Stimulated activated naive B cell treated with anti-CD40 and anti-IgM and Interleukin-4, amounts not matched to agents 10 μg/mL and 1 μg/mL and 100 μg/mL, for 72 hours (primary cell): ENCODE measurements at places on chromosomes 13 and 19.

DNA sequence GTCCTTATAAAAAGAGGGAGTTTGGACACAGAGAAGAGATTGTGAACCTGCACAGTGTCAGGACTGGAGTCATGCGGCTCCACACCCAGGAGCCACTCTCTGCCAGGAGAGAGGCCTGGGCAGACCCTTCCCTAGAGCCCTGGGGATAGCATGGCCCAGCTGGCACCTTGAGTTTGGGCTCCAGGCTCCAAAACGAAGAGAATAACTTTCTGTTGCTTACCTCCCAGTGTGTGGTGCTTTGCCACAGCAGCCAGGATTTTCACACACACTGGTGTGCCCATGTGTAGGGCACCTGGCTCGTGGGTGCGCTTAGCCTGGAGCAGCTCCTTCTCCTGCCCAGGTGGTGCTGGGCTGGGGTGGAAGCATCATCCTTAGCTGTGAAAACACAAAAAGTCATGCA is 344.3 kb downstream of the TEX29 start:
- DNase-seq: no peak

DNA sequence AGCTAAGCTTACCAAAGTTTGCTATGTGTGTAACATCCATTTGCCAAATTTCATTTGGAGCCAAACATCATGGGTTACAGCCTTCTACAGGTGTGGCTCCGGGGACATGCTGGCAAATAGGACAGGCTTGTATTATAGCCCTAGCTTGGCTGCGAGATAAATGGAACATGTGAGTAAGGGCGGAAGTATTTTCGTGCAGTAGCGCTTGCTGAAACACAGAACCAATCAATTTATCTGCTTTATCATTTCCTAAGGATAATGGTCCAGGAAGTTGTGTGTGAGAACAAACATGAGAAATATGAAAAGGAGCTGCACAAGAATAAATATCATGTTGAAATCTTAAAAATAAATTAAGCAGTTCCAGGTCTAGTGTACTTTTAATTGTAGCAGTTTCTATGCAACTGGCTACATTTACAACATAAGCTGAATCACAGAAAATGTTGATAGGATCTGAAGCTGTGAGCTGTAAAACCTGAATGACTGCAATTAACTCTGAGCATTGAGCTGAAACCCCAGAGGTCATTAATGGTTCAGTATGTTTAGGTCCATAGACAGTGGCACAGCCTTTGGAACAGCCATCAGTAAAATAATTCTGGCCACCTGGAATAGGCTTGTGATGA is 22.2 kb upstream of the ZNF100 start:
- DNase-seq: no peak

- DNase-seq: no peak
Observed at GRCh38 chr19:13010992-13011652, 15.8 kb downstream of the NFIX start.

DNA sequence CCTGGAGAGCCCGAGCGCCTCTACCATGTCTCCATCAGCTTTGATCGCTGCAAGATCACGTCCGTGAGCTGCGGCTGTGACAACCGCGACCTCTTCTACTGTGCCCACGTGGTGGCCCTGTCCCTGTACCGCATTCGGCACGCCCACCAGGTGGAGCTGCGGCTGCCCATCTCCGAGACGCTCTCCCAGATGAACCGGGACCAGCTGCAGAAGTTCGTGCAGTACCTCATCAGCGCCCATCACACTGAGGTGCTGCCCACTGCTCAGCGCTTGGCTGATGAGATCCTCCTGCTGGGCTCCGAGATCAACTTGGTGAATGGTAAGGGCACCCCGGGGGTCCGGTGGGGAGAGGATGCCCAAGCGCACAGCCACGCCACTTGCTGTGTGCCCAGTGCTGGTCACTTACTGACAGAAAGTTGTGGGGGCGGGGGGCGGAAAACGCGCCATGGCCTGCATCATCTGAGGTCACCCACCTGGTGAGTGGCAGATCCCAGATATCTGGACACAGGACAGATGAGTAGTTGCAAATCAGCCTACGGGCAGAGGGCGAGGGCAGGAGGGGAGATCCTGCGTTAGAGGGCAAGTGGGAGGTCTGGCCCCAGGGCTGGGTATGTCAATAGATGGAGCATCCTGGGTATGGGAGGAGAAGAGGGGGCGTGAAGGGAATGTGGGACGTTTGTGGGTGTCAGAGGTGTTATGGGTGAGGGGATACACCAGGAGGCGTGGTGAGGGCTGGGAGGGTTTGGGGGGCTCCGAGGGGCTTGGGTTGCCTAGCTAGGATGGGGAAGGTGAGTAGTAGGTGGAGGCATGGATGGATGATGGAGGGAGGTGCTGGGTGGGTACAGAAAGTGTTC is 9.8 kb downstream of the ZSWIM4 start:
- no peak for DNase-seq

DNA sequence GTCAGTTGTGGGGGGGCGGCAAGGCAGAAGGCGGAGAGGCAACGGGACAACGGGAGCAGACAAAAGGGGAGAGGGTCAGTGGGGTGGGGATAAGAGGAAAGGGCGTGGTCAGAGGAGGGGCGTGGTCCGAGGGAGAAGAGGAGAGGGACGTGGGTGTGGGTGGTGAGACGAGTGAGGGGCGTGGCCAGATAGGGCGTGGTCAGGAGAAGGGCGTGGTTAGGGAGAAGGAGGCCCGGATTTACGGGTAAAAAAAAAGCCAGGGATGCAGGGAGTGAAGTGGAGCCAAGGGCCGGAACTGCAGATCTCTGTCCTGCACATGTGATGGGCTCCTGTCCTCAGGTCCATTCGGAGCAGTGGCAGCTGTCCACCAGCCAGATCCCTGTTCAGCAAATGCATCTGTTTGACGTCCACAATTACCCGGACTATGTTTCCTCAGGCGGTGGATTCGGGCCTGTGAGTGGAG is 21.5 kb downstream of the CPT1C start:
- DNase-seq: no peak

GRCh38 chr19:50778906-50779430 is 8.7 kb downstream of the GPR32 start:
- no peak for DNase-seq

- no peak for DNase-seq
Observed at GRCh38 chr13:26377038-26377437, 123.1 kb downstream of the CDK8 start.

DNA sequence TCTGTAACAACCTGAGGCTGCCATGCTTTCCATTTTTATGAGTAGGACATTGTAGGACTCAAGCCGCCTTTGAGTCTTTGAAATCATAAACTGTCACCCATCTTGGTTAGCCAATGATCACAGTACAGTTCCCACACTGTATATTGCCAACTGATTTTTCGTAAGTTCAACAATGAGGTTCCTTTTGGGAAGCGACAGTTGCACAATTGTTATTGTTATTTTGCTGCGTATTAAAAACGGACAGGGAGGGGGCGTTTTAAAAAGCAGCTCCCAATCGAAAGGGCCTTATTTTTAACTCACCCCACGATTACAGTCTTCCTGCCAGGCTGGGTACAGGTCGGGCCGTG is 601 bp downstream of the SLC46A3 start:
- no peak for DNase-seq

- no peak for DNase-seq
Observed at GRCh38 chr19:2700660-2701360, 1.7 kb downstream of the GNG7 start.

DNA sequence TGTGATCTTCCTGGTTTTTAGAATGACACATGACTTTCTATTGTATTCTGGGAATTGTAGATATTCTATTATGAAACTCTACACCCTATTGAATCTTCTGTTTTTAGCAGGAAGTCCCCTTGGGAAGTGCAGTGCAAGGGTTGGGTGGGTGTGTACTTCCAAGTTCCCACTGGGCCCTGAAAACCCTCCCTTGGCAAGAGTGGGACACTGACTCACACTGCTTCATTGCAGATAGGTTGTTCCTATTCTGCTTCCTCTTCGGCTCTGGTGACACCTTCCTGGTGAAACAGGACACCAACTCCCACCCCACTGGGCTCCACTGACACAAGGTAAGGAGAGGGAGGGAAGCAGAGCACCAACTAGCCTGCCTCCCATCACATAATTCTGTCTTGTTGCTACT is 121.8 kb downstream of the KCTD12 start:
- DNase-seq: no peak

- DNase-seq: no peak
Observed at GRCh38 chr19:38722947-38723605, 21.2 kb downstream of the CAPN12 start.

- DNase-seq: no peak
Observed at GRCh38 chr19:21581646-21582240, 76.3 kb downstream of the ZNF429 start.

DNA sequence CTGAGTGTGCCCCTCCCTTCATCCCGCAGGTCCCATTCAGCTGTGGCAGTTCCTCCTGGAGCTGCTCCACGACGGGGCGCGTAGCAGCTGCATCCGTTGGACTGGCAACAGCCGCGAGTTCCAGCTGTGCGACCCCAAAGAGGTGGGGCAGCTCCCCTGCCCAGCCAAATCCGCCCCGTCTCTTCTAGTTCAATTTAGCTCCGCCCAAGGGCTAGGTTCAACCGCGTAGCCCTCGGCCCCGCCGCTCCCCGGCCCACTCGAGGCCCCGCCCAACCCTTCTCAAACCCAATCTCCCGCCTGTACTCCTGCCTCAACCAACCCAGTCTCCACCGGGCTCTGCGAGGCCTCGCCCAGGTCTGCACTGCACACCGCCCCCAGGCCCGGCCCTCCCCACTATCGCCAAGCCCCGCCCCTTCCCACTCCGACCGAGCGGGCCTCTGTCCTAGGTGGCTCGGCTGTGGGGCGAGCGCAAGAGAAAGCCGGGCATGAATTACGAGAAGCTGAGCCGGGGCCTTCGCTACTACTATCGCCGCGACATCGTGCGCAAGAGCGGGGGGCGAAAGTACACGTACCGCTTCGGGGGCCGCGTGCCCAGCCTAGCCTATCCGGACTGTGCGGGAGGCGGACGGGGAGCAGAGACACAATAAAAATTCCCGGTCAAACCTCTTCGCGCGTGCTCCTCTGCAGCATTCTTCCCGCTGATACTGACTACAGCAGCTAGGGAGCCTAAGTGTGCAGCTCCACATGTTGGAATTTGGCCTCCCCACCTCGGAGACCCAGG is 2.9 kb downstream of the ETV2 start:
- DNase-seq: peak; percentile 91

DNA sequence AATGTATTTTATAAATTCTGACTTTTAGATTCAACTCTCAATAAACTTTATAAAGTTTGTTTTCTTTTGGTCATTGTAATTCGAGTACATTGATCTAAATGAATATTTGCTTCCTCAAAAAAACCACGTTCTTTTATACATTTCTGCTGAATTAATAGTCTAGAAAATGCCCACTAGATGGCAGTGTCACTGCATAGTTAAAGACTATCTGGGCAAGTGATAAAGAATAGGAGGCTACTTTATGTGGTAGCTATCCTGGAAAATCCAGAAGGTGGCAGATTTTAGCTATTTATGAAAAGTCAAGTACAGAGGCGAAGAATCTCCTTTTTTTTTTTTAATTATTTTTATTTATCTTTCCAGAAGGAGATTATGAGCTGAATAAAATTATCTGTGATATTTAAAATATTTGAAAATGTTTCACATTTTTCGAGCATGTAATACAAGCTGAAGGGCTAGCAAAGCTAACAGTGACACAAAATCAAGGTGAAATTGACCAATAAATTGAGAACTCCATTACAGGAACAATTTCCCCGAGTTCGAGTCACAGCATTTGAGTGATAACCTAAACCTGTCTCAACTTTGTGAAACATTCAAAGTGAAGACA is 221.8 kb downstream of the OLFM4 start:
- no peak for DNase-seq

DNA sequence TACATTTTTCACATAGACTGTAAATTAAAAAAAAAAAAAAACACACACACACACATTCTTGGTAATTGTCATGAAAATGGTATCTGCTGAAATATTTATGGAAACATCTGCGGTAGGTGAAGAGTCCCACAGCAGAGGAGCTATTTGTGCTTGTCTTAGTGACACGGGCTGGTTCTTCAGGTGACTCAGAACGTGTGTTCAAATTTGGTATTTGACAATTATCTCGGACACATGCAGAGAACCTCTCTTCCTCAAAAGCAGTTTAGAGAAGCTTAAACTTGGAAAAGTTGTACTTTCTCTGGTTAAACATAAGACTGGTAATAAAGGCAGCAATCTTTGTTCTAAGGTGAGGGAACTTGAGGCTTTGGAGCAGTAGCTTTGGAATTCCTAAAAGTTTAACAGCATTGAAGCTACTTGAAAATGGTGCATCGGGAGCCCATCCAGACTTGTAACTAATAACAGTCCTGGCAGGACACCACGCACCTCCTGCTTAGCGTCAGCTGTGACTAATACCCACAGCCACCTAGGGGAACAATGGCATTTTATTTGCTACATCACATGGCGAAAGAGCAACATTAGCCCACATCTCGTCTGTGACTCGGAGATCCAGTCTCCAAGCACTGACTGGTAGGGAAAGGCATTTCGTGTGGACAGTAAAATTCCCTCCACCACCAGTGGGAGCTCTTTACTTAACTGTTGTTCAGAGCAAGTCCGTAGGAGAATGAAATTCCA is 1505.1 kb upstream of the SLC10A2 start:
- no peak for DNase-seq

DNA sequence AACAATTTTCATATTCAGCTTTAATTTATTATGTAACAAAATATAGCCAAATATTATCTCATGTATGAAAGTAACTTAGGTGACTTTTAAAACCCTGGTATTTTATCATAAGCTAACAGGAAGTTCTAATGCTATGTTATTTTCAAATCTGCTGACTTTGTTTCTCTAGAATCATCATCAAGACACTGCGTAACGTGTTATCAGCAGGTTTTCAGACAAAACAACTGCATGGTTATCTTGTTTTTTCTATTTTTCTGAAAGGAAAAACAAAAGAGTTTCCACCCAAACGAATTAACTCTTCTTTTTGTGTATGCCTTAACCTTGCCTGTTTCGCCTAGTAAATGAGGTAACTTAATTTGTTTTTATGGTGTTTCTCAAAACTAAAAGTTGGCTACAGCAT is 156.3 kb downstream of the TBC1D4 start:
- no peak for DNase-seq

- DNase-seq: no peak
Observed at GRCh38 chr19:2524840-2525723, 49.2 kb downstream of the GADD45B start.

- no peak for DNase-seq
Observed at GRCh38 chr13:99548448-99548847, 47.2 kb downstream of the TM9SF2 start.

DNA sequence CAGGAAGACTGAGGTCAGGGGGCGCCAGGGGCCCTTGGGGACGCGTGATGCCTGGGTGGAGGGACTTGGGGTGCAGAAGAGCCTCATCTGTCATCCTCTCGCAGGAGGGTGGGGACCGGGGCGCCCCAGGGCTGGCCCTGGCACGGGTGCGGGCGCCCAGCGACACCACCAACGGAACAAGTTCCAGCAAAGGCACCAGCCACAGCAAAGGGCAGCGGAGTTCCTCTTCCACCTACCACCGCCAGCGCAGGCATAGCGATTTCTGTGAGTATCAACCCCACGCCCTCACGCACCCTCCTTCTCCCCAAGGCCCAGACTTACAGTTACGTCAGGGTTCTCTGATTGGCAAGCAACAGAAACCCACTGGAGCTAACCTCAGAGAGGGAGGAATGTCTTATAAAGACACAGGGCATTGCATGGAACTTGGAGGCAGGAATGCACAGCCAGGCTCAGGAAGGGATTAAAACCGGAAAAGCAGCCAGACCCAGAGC is 29.4 kb downstream of the MARK4 start:
- DNase-seq: no peak

- no peak for DNase-seq
Observed at GRCh38 chr19:48194041-48194843, 23.8 kb downstream of the ZSWIM9 start.

- no peak for DNase-seq
Observed at GRCh38 chr19:23437901-23438300, 42.6 kb upstream of the ZNF91 start.
